Erythroblast (primary cell): ENCODE measurements at places on chromosomes 1 and 21.
A peak's percentile ranks its signal among the peaks of the same experiment; 100 is the strongest.

DNA sequence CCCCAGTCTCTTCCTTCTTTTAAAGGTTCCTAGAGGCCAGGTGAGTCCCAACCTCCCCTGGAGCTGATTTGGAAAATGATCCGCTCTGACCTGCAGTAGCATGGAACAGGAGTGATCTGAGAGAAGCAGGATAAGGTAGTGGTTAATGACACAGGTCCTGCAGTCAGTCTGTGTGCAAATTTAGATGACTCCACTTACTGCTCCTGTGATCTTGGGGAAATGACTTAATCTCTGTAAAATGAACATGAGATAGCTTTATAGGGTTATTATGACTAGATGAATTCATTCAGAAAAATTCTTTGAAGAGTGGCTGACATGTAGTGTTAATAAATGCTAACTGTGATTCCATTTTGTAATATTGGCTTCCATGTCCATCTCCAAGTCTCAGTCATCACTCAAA lies 374.9 kb upstream of the CAMK1G start:
- no peak for DNase-seq

DNA sequence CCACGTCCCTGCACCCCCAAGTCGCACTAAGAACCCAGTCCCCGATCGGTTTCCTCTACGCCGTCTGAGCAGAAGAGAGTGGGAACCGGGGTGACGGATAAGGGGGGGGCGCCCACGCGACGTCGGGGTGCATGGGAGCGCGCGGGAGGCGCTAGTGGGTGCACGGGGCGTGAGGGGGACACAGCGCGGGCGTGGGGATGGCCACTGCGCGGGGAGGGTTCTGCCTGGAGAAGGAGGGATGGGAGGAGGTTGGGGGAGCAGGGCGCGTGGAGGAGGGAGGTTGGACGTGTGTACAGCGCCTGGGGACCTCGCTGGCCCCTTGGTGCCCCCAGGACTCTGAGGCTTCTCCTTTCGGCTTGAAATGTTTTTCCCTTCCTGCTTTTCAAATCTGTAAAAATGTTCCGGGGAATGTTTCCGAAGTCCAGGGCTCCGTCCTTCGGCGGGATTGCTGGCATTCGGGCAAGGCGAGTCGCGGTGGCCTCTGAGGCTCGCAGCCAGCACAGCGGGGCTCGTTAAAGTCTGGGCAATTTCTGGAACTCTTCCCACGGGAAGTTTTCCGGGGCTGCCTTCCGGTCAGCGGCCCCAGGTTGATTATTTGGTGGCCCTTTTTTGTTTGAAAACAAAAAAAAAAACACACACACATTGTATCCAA lies 13.1 kb downstream of the RNF220 start:
- DNase-seq, result no peak

- DNase-seq, result no peak
Measured at GRCh38 chr21:25343774-25344545, 263.3 kb downstream of the MRPL39 start.

- peak; percentile 94 for DNase-seq
Measured at GRCh38 chr1:150561974-150562445, 12.8 kb downstream of the ADAMTSL4 start.

- DNase-seq, result no peak
Measured at GRCh38 chr1:77350012-77350770, 68.4 kb downstream of the AK5 start.

DNA sequence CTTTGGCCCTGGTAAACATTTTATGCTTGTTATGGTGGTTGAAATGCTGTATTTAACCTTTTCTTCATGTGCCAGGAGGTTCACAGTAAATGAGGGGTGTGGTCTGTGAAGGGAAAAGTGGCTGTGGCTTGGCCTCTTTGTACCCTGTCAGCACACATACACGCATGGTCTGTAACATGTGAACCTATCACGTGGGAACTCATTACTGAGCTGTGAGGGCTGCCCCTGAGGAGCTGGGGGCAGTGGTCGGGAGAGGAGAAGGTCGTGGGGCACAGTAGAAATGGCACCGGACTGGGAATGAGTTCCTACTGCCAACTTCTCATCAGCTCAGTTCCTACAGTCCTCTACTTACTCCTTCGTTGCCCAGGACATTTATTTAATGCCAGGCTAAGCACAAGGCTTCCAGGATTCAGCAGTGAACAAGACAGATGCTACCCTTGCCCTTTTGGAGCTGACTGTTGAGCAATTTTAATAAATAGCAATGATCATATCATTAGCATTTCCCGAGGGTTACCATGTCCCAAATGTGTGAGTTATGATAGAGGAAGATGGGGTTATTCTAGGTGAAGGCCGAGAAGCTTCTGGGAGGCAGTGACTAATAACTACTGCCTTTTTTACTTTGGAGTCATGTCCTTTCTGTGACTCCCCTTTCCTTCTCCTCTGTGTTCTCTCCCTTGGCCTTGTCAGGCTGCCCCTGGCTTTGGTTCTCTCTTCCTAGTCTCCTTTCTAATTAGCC lies 38.8 kb downstream of the DDR2 start:
- DNase-seq, result no peak

DNA sequence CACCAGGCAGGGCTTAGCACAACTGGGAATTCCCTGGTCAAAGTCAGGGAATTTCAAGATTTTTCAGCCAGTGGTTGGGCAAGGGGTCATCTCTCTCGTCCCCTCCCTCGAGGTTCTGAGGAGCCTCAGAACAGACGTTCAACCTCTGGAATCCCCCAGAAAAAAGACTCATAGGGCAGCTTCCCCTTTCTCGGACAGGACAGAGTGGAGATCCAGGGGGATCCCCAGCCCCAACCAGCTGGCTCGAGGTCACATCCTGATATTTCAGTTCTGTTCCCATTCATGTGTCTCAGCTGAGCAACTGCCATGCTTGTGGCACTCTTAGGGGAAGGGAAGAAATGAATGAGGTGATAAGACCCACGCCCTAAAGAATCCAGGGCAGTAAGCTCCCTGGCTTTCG lies 4.9 kb upstream of the LAD1 start:
- DNase-seq, result no peak

DNA sequence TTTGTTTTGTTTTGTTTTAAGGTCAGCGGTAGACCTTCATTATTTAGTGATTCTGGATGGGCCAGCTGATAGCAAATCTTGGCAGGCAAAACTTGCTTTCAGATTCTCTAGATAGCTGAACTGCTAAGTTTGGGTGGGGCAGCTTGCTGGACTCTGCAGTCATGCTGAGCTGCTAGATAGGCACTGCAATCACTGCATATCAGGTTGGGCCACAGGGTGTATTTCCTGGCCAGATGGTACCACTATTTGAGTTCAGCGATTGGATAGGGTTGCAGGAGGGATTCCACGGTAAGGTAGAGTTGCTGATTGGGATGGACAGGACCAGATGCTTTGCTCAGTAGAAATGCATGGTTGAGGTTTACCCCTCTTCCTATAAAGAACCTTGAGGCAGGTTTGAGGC lies 579.3 kb upstream of the ADGRL4 start:
- DNase-seq, result peak; percentile 13

DNA sequence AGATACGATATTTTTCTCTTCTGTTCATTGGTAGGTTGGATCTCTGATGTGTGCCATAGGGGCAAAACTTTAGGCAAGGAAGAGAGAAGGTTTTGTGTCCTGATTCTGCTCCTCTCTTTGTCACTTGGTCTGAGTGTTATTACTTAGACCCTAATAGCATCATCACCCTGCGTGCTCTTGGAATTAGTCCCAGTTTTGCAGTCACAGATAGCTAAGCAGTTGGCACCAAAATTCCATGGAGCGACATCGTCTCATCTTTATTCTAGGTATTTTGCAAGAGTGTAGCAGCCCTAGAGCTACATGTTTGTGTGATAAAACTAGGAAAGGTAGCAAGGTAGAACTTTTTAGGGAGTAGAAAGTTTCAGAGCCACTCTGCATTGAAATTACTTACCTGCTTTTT lies 23.8 kb downstream of the PIP5K1A start:
- DNase-seq, result no peak

- DNase-seq, result no peak
Measured at GRCh38 chr1:20234788-20235535, 48.6 kb upstream of the PLA2G2C start.

- DNase-seq, result no peak
Measured at GRCh38 chr1:53826367-53826766, 11.7 kb downstream of the NDC1 start.

- DNase-seq, result no peak
Measured at GRCh38 chr1:2559509-2560298, 3.5 kb downstream of the TNFRSF14 start.

DNA sequence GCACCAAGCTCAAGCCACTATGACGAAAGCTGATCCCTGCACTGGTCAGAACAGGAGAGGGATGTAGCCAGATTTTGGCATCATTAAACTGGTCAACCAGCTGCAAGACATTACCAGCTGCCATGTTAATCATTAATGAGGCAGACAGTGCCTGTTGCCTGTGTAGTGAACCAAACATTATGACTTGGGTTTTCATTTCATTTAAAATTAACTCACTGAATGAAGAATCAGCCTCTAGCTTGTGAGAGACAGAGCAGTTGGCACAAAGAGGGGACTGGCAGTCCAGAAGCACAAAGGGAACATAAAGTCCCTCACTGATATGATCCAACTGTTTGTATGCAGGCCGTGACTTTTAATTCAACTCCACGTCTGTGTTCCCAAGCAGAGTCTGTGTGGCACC lies 318.9 kb downstream of the SEC16B start:
- DNase-seq, result no peak

GRCh38 chr21:35641271-35642016 lies 418.9 kb downstream of the SETD4 start:
- no peak for DNase-seq

GRCh38 chr1:1554926-1555915 lies 14.8 kb upstream of the TMEM240 start:
- no peak for DNase-seq

DNA sequence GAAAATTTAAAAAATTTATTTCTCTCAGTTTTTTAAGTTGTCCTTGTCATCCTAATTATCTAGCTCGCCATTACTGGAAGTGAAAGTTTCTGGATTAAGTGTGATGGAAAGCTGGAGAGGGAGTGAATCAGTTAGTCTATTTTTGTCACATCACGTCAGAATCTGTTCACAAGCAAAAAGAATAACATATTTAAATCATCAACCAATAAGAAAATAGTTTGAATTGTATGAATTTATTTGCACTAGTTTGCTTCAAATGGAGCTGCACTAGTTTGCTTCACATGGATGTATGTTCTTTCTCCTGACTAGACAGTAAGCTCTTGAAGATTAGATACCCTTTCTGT lies 22.8 kb downstream of the PHC2 start:
- no peak for DNase-seq

DNA sequence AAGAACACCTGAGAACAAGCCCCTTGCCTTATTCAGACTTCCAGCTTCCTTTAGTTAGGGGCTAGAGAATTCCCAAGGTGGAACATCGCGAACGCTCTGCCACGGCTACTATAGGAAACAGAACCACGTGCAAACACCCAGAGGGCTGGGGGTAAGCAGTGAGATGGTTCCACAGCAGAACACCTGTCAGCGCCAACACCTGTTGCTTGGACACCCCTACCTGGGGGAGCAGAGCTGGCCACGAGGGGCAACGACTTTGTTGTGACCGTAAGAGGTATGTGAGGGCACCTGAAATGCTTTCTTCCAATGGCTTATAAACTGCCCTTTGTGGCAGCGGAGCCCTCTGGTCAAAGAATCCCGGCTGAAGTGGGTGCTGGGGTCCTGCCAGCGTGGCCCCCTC lies 50.7 kb downstream of the MRPL37 start:
- DNase-seq, result no peak

DNA sequence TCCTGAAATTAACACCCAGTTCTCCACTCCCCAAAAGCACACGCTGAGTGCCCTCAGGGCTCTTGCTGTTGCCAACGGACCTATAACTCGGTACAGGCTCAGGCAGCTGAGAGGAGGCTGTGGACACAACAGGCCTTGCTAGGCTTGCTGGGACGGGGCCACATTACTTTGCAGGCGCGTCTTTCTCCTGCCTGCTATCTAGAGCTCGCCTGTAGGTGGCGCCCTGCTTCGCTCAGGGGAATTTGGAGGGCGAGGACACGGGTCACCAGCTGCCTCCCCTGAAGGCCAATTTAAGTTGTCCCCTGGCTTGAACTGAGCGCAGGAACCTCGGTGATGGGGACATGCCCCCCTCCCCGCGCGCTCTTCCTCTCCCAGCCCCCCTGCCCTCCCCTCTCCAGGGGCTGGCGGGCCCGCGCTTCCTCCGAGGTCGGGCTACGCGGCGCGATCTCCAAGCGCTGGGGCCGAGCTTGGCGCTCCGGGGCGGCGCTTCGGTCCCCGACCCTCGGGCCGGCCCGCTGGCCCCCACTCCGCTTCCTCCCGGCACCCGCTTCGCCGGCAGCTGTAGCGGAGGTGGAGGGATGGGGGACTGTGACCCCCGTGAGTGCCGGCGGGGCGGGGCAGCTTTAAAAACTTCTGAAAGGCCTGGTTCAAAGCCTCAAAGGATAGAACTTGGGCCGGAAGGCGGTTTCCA lies 32.4 kb upstream of the NFIA start:
- peak; percentile 95 for DNase-seq

DNA sequence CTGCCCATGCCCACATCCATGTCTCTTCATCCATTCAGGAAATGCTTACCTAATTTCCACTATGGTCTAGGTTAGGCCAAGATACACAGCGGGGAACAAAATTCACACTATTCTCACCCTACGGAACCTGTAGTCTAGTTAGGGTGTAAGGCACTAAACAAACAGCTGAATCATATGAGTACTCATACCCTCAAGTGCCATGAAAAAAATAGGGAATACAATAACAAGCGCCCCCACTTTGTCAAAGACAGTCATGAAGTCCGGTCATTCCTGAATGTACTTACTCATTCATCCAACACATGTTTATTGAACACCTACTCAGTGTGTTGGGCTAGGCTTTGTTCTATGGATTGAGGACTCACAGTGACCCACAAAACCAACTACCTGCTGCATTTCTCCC lies 6.2 kb upstream of the FYB2 start:
- DNase-seq, result no peak

DNA sequence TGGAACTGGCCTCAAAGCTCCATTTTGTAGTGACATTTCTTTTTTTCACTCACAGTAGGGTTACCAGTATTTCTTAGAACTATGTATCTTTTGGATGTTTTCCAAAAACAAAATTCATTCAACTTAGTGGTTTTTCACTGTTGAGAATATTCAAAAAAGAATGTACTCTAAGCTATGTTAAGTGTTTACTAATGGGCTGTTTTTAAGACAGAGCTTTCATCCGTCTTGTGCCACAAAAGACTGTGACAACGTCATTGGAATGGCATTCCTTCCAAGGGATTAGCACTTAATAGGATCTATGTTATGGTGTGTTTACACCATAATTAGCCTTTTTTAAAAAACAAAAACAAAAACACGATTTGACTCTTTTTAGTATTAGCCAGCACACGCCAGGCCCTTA lies 66.8 kb downstream of the TTC3 start:
- DNase-seq, result no peak

DNA sequence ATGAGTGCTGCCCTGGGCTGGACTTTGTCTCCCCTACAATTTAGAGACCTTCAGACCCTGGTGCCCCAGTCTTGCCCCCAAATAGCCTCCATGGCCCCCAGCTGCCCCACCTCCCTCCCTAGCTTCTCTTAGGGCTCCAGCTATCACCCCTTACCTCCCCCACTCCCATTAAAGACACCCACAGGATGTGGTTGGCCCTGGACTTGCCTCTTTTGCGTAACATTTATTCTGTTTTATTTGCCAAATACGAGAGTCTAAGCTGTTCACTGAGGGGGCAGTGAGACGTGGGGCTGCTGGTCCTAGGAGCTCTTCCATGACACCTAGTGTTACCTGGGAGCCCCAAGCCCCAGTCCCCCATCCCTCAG lies 4.5 kb downstream of the ZC3H12A start:
- DNase-seq, result no peak

- DNase-seq, result peak; percentile 3
Measured at GRCh38 chr1:46991083-46991923, 32.2 kb upstream of the CYP4X1 start.

- DNase-seq, result no peak
Measured at GRCh38 chr1:38173157-38173831, 126.7 kb upstream of the POU3F1 start.

- no peak for DNase-seq
Measured at GRCh38 chr21:32916088-32916487, 109.6 kb upstream of the OLIG2 start.
